ENCODE measurements at places on chromosomes 16 and 17. TPM values are rescaled to one million over a fixed set of nuclear protein-coding genes. Genes with fewer than 3 reads are reported as not detected.

DNA sequence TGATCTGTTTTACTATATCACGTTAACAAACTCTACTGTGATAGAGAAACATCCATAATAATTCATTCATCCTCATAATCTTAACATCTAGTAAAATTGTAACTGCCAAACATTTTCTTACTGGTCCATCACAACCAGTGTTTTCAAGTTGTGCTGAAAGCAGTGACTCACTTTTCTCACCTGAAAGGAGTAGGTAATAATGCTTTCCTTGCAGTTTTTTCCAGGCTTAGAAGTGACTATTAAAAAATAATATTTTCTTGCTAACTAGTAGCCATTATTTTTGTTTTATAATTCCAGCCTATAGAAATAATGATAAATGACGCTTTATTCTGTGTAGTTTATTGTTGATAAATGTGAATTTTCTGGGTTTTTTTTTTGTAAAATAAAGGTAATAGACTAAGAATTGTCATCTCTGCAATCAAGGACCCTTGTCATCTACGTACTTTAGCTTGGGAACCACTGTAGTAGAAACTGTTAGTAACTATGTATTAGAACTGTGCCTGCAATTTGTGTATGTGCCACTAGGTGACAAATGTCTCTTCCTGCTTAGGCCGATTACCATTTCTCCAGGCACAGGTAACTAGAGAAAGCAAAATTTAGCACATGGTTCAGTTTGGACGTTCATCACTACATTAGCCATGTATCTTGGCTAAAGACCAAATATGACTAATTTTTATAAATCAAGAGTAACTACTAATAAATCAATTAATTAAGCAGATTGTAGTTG, 409.4 kb upstream of the ERCC4 start:
- H3K36me3 ChIP-seq, result no peaks in the 10 kb centered on the region
- H3K27me3 ChIP-seq, result peaks cover 5% of the 10 kb centered on the region
- H3K27ac ChIP-seq, result no peak overlapping the region
- no peaks in the 10 kb centered on the region for H3K4me1 ChIP-seq
- DNase-seq, result no peak

GRCh38 chr17:77676237-77676661, 282.3 kb upstream of the TNRC6C start:
- H3K4me3 ChIP-seq, result no peak overlapping the region
- no peak overlapping the region for H3K27ac ChIP-seq
- H3K4me1 ChIP-seq, result peaks cover 18% of the 10 kb centered on the region

GRCh38 chr16:3856367-3857141, 24.0 kb downstream of the CREBBP start:
- H3K4me1 ChIP-seq, result peaks cover 38% of the 10 kb centered on the region
- no peak for DNase-seq
- H3K27me3 ChIP-seq, result no peaks in the 10 kb centered on the region
- H3K4me3 ChIP-seq, result no peak overlapping the region
- H3K27ac ChIP-seq, result peak overlapping the region; percentile 43

IRX3 gene
- 30.0 TPM for total RNA-seq

GRCh38 chr17:59830007-59830630, 62.6 kb downstream of the TUBD1 start:
- H3K27ac ChIP-seq, result peak overlapping the region; percentile 88
- H3K36me3 ChIP-seq, result peaks cover 6% of the 10 kb centered on the region
- H3K27me3 ChIP-seq, result no peaks in the 10 kb centered on the region
- H3K4me1 ChIP-seq, result peaks cover 48% of the 10 kb centered on the region
- no peak for DNase-seq
- no peak overlapping the region for H3K4me3 ChIP-seq

DNA sequence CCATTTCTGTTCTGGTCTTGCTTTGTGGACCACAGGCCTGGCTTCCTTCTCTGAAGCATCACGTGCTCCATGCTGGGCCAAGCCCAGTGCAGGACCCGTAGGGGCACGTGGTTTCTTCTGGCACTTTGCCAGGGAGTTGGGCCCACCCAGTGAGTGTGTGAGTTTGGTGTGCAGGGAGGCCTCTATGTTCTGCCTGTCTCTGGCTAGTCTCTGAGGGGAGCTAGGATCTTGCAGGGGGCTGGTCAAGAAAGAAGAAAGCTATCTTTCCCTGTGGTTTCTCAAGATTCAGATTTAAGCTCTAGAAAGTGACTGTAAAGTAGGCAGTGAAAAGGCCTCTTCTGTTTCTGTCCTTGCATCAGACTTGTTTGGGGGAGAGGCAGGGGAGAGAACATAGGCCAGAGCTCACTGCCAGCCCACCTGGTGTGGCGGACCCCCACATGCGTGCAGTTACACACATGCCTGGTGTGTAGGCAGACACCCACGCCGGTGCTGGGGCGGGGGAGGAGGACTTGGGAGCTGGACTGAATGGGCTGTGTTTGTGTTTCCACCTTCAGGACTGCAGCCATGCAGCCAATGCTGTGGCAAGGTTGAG, 11.8 kb downstream of the LASP1 start:
- peaks cover 61% of the 10 kb centered on the region for H3K4me1 ChIP-seq
- H3K27me3 ChIP-seq, result no peaks in the 10 kb centered on the region
- H3K36me3 ChIP-seq, result peaks cover 29% of the 10 kb centered on the region
- peak overlapping the region; percentile 77 for H3K4me3 ChIP-seq
- peak overlapping the region; percentile 93 for H3K27ac ChIP-seq
- DNase-seq, result peak; percentile 85

ARL5C gene
- total RNA-seq, result not detected

GRCh38 chr17:12958786-12959185, 59.0 kb downstream of the ELAC2 start:
- no peak for DNase-seq
- peaks cover 29% of the 10 kb centered on the region for H3K36me3 ChIP-seq

GRCh38 chr17:74089869-74090464, 113.5 kb upstream of the RPL38 start:
- no peak overlapping the region for H3K4me3 ChIP-seq
- H3K4me1 ChIP-seq, result no peaks in the 10 kb centered on the region
- no peaks in the 10 kb centered on the region for H3K36me3 ChIP-seq
- no peak overlapping the region for H3K27ac ChIP-seq
- DNase-seq, result no peak

FBXW10B gene
- 2.4 TPM for total RNA-seq

- no peak for DNase-seq
- peaks cover 11% of the 10 kb centered on the region for H3K36me3 ChIP-seq
Observed at GRCh38 chr17:7007143-7007542, 5.3 kb upstream of the RNASEK start.

DNA sequence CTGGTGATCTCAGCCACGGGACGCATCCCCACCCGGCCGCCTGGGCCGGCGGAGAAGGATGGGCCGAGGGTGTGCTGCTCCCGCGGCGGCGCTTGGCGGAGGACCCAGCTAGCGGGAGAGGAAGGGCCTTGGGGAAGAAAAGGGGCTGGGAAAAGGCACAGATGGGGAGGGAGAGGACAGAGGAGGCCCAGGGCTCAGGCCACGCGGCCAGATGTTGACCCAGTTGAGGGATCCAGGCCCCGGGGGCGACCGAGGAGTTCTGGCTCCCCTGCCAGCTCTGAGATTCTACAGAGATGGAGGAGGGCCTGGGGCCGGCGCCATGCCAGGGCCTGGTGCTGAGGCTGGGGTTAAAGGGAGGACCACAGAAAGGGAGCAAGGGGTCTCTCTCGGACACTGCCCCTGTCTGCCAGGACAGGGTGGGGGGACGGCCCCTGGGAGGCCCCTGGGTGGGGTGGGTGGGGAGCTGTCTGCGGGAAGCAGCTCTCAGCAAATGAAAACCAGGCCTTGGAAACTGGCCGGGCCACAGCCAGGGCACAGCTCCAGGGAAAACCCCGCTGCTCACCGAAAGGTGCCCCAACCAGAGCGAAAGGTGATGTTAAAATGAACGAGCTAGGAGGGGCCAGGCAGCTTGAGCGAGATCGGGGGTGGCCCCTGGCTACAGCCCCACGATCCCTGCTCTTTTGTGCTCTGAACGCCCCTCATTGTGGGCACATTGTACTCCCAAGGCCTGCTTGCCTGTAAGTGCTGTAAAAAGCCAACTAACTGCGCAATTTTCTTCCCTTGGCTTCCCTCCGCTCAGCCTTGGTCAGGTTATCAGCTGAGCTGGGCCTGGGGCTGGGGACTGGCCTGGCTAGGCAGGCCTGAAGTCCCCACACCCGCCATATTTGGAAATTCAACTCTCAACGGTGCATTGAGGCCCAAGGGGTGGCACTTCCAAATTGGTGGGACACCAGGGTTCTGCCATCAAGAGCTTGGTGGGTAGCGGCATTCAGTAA, 191.4 kb downstream of the ZNF423 start:
- H3K27ac ChIP-seq, result no peak overlapping the region
- H3K4me1 ChIP-seq, result peaks cover 49% of the 10 kb centered on the region
- H3K36me3 ChIP-seq, result no peaks in the 10 kb centered on the region
- H3K4me3 ChIP-seq, result no peak overlapping the region
- no peaks in the 10 kb centered on the region for H3K27me3 ChIP-seq

DNA sequence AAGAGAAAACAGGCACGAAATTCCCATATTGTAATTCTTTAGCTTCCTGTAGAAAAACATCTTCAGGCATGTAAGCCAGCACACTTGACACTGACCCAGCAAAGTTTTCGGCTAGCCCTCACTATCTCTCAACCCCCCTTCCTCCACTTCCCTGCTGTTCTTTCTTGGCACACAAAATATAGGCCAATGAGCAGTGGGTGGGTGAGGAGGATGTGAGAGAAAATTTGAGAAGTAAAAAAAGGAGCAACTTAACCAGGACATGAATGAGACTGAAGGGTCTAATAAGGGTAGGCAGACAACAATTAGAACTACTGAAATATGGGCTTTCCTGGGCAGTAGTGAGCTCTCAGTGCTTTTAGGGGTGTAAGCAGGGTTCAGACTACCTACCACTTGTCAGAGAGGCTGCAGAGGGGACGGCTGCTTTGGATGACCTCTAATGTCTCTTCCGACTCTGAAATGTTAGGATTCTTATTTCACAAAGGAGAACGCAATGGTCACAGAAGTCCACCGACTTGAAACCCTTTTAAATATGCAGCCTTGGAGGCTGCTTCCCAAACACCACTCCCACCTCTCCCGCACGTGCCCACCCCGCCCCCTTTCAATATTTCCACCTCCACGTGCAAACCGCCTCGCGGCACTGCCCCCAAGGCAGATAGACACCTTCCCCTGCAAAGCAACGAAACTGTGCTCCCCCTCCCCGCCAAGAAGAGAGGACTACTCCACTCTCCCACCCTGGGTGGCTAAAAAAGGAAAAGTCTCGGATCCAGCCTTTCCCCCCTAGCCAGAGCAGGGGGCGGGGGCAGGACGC, 889 bp downstream of the MBTD1 start:
- peak overlapping the region; percentile 93 for H3K27ac ChIP-seq
- peaks cover 47% of the 10 kb centered on the region for H3K4me1 ChIP-seq
- no peaks in the 10 kb centered on the region for H3K27me3 ChIP-seq
- H3K4me3 ChIP-seq, result peak overlapping the region; percentile 99
- no peak for DNase-seq

DNA sequence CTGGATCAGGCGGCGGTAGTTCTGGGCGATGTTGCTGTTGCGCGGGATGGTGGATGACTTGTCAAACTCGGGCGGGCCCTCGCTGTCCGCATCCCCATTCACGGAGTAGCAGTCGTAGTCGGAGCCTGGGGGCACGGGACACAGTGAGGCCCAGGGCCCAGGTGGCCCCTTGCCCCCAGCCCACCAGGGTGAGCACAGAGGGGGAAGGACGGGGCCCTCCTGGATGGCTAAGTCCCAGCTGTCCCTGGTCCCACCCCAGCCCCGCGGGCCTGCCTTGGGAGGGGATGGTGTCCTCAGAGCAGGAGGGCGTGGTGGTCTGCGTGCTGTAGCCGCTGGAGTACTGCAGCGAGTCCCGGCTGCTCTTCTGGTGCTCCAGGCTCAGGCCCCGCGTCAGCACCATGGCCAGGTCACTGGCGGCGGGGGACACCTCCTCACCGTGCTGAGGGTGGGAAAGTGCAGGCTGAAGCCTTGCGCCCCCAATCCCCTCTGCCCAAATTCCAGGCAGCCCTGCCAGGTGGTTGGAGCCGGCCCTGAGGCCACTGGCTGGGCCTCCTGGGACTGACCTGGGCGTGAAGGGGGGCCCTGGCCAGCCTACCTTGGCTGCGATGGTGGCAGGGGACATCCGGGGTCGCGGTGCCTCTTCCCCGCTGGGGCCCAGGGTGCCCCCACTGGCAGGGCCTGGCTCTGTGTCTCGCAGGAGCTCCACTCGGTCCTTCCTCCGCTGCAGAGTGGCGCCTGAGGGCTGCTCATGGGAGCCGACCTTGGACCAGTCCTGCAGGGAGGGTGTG, 18.2 kb downstream of the IL34 start:
- H3K4me1 ChIP-seq, result no peaks in the 10 kb centered on the region
- no peaks in the 10 kb centered on the region for H3K27me3 ChIP-seq
- H3K36me3 ChIP-seq, result peaks cover 19% of the 10 kb centered on the region
- no peak overlapping the region for H3K4me3 ChIP-seq
- no peak for DNase-seq

ATP2A1 gene
- 1.5 TPM for total RNA-seq

CES5A gene
- total RNA-seq, result not detected

- no peak overlapping the region for H3K27ac ChIP-seq
- H3K27me3 ChIP-seq, result peaks cover 11% of the 10 kb centered on the region
- H3K4me3 ChIP-seq, result no peak overlapping the region
- H3K4me1 ChIP-seq, result peaks cover 25% of the 10 kb centered on the region
- no peaks in the 10 kb centered on the region for H3K36me3 ChIP-seq
Observed at GRCh38 chr16:19294156-19294649, 8.7 kb downstream of the CLEC19A start.

All from type B pancreatic cell (in vitro differentiated cells).